Naive thymus-derived CD4-positive, alpha-beta T cell (primary cell): ENCODE measurements at places on chromosomes 3 and 15. TPM values are rescaled to one million over a fixed set of nuclear protein-coding genes. Genes with fewer than 3 reads are reported as not detected.

IL12A gene
- 1.5 TPM for total RNA-seq

CCDC12 gene
- 56.6 and 61.5 TPM in 2 replicates for total RNA-seq

DNA sequence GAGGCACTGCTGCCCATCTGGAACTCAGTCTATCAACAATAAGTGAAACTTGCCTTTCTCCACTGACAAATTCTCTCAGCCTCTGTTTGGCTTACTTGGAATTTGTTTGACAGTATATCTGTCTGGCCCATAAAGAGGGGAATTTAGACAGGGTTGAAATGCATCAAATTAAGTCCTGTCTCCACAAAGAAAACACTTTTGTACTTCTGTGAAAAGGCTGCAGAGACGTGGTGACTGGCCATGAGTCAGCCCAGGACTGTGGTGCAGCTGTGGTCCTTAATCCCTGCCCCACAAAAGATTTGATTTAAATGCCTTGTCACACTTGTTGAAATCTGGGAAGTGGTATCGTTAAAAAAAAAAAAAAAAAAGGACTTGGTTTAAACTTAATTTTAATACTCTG, 47.5 kb downstream of the RYR3 start:
- no peak for DNase-seq

CAPN3 gene
- 14.6 TPM for total RNA-seq

GRCh38 chr3:59372346-59372745, 322.5 kb upstream of the CFAP20DC start:
- DNase-seq, result no peak

DNA sequence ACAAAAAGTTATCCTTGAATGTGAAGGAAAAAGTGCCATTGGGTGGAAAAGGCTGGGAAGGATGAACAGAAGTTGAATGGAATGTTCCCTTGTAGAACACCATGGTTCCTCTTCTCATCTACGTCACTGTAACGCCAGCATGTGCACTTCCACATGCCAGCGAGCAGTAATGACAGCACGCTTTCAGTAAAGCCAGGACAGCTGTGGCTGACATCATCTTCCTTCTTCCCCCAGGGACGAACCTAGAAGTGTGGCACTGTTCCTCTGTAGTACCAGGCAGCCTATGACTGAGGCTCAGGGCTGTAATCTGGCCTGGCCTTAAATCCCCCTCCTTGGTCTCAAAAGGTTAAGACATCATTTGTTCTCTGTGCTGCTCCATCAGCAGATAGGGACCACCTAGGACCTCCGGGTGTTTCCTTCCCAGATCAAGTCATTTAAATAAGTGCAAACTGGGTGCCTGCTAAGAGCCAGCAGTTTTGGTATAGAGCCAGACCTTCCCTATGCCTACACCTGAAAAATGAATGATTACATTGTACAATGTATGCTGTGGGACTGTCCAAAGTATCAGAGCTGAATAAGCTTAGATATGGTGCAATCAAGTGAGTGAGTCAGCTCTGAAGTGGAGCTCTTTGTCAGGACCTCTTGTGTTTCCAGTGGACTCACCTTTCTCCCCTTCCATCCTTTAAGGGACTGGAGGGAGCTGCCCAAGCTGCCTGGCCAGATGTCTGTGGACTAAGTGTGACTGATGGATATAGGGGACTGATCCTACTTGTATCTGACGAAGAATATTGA, 5.6 kb upstream of the SRPRB start:
- no peak for DNase-seq

DNA sequence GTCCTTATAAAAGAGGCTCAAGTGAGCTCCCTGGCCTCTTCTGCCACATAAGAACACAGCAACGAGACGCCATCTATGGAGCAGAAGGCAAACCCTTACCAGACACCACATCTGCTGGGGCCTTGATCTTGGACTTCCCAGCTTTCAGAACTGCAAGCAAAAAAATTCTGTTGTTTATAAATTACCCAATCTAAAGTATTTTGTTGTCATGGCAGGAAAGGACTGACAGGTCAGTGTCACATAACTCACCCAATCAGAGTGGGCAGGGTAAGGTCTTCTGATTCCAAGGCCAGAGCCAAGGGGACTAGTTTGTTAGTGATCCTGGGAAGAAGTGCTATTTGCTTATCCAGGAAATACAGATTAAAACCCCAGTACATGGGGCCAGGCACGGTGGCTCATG, 98.9 kb downstream of the HMG20A start:
- no peak for DNase-seq

- no peak for DNase-seq
Observed at GRCh38 chr3:109687626-109688025, 350.3 kb upstream of the DPPA4 start.

CDCP1 gene
- 0.81 TPM for total RNA-seq

ZNF710 gene
- 28.8 TPM for total RNA-seq

ADAMTSL3 gene
- not detected for total RNA-seq

SERINC4 gene
- 0.10 and 0.36 TPM in 2 replicates for total RNA-seq

DNA sequence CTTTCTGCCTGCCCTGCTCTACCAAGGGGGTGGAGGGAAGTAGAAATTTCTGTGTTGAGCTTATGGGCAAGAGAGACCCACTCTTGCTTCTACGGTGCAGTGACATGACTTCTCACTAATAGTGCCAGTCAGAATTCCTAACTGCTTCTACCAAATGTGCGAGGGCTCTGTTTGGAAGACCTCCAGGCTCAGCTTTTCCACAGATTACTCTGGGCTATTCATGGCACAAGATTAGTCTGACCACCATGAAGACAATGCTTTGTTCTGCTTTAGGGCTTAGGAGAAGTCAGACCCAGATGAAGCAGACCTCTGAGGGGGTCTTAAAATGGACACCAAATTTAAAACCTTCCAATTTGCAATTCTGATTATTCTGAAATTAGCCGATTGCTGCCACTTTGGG, 195.9 kb upstream of the TBC1D5 start:
- DNase-seq, result no peak

GRCh38 chr3:9875448-9875847, 4.6 kb downstream of the CIDEC start:
- no peak for DNase-seq

PTH1R gene
- not detected for total RNA-seq

DNA sequence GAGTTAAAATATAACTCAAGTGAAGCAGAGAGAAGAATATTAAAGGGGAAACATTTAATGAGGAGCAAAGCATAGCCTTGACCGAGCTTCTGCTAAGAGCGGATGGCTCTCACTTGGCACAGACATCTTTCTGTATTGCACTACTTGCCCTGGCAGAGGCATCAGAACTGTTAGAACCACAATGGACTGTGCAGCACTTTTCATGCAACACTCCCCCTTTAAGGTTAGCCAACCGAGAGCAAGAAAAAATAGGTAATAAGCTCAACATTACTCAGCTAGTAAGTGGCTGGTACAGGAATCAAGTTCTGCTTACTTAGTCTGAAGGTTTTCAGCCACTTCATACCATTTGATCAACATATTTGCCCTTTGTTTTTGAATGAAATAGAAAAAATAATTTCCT, 33.7 kb downstream of the CRTC3 start:
- DNase-seq, result no peak

DNA sequence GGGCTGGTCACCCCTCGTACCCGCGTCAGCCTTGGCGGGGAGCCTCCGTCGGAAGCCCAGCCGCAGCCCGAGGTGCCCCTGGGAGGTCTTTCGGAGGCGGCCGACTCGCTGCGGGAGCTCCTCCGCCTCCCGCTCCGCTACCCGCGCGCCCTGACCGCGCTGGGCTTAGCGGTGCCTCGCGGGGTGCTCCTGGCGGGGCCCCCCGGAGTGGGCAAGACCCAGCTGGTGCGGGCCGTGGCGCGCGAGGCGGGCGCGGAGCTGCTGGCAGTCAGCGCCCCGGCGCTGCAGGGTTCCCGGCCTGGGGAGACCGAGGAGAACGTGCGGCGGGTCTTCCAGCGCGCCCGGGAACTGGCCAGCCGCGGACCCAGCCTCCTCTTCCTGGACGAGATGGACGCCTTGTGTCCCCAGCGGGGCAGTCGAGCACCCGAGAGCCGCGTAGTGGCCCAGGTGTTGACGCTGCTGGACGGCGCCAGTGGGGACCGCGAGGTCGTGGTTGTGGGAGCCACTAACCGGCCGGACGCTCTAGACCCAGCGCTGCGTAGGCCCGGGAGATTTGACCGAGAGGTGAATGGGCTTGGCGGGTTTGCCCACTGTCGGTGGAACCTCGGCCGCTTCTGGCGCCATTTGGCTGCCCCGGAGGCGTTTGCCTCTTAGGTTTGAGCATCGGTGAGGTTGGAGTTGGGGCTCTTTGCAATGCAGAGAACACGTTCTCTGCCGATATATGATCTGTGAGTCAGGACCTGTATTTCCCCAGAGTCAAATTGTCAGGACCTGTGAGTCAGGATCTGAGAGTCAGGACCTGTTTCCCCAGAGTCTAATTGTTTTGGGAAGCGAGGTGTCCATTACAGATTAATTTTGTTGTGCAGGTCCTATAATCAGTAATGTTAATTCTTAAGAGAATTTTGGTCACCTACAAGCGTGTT, 24.9 kb upstream of the GATM start:
- DNase-seq, result peak; percentile 32

GRCh38 chr3:196624907-196625306, 14.6 kb upstream of the NRROS start:
- no peak for DNase-seq

MINAR1 gene
- total RNA-seq, result 0.51 TPM

- DNase-seq, result no peak
Observed at GRCh38 chr3:197858133-197858532, 67.1 kb downstream of the LRCH3 start.

DNA sequence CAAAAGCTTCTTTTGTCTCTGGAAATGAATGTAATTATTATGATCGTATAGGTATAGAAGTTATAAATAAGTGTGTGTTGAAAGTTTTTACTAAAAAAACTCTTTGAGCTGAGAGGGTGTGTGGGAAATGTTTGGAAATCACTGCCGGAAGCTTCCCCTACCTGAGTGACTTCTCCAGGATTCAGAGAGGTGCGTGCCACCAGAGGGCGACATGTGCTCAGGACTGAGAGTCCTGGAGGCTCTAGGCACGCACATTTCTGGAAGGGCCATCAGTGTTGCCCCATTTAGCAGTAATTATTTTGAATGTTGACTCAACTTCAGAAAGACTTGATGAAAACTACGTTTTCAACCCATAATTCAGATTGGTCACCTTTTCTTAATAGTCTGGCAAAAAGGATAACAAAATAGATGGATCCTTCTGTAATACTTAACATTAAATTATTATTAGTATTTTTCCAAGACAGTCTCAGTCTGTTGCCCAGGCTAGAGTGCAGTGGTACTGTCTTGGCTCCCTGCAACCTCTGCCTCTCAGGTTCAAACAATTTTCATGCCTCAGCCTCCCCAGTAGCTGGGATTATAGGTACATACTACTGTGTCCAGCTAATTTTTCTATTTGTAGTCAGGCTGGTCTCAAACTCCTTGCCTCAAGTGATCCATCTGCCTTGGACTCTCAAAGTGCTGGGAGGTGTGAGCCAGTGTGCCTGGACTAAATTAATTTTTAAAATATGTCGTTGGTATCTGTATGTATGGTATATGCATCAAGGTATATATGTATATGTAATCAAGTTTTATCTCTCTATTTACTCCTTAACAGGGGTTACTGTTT, 34.5 kb downstream of the GPR171 start:
- DNase-seq, result peak; percentile 76

- no peak for DNase-seq
Observed at GRCh38 chr15:40904552-40905201, 10.4 kb downstream of the VPS18 start.

NPAP1 gene
- not detected for total RNA-seq

MRAS gene
- total RNA-seq, result 0.80 TPM

DNA sequence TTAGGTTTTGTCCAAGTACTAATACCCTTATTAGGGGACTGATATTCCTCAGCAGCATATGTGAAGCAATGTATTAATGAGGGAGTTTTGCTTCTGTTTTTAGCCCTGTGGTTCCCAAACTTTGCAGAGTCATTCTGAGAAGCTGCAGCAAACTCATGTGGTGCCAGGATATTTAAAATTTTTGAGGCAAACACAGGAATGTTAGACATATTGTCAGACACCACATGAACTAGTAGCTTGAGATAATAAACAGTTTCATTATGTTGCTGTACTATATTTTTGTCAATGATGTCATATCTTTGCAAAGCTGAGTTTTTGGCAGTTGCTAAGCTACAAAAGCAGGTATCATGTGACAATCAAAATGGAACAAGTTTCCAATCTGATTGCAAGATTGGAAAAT, 36.6 kb downstream of the ATP6V1A start:
- DNase-seq, result no peak

DNA sequence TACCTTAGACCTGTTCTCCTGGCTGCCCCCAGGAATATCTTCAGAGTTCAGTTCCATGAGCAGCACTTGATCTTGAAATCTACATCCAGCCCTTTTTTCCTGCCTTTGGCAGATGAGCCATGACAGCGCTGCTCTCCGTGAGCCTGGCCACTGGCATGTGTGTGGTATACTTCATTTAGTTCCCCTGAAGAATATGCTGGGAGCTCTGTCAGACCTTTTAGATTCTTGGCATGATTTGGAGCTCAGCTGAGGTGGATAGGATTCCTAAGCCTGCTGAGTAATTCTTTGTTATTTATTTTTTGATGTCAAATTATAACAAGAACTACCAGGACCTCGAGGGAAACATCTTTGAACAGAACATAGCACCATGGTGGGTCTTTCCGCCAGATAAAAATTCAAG, 121.7 kb downstream of the EDEM1 start:
- DNase-seq, result no peak

BOC gene
- 0.98 TPM for total RNA-seq
